Stimulated activated CD4-positive, alpha-beta T cell treated with anti-CD3 and anti-CD28 coated beads, Interleukin-2, amount 100 ng/mL, for 48 hours (primary cell): ENCODE measurements at places on chromosomes 16 and 17.

- no peak for DNase-seq
Observed at GRCh38 chr16:3471518-3472176, 23.6 kb downstream of the C16orf90 start.

- no peak for DNase-seq
Observed at GRCh38 chr16:53673189-53673588, 30.5 kb downstream of the RPGRIP1L start.

DNA sequence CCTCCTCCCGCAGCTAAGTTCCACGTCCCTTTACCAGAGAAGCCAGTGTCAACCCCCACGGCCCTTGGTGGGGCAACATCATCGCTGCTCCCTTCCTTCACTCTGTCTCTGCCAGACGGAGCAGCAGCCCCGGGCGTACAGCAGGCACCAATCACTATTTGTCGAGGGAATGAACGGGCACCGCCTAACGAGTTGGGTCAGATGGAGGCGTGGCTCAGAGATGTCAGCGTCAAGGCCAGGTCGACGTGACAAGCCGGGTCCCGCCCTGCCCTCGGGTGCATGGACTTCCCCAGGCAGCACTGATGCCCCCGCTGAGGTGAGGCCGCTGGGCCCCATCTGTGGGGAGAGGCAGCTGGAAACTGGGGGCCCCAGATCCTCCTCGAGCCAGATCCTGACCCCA is 50.0 kb downstream of the CBFA2T3 start:
- no peak for DNase-seq

- no peak for DNase-seq
Observed at GRCh38 chr17:320139-320538, 32.5 kb downstream of the RPH3AL start.

GRCh38 chr16:70478912-70479341 is 24.5 kb downstream of the FCSK start:
- no peak for DNase-seq

- no peak for DNase-seq
Observed at GRCh38 chr16:7834771-7835431, 502.3 kb downstream of the RBFOX1 start.

DNA sequence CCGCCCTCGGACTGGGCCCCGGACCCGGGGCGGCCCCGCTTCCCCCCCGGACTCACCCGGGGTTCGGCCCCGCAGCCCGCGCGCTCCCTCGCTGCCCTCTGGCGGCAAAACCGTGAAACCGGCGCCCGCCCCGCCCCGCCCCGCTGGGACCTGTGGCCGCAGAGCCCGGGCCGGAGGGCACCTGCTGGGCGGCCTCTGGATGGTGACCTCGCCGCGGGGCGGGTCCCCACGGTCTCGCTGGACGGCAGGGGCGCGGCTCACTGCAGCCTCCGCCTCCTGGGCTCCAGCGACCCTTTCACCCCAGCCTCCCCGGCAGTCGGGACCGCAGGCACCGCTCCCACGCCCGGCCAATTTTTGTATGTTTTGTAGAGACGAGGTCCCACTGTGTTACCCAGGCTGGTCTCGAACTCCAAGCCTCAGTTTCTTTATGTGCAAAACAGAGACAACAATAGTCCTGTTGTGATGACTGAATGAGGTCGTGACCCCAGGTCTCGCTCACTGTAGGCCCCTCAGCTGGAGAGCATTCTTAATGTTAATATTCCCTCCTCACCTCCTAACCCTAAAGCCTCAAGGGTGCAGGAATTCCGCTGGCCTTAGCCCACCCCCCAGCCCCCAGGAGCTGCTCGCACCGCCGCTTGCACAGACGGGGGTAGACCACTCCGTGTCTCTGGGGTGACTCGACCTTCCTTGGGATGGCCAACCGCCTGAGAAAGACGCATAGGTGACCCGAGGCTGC is 33.7 kb upstream of the RPH3AL start:
- peak; percentile 78 for DNase-seq

GRCh38 chr16:52054326-52054725 is 492.6 kb downstream of the TOX3 start:
- DNase-seq = no peak

GRCh38 chr17:77274096-77274845 is 133.5 kb downstream of the SEC14L1 start:
- no peak for DNase-seq

DNA sequence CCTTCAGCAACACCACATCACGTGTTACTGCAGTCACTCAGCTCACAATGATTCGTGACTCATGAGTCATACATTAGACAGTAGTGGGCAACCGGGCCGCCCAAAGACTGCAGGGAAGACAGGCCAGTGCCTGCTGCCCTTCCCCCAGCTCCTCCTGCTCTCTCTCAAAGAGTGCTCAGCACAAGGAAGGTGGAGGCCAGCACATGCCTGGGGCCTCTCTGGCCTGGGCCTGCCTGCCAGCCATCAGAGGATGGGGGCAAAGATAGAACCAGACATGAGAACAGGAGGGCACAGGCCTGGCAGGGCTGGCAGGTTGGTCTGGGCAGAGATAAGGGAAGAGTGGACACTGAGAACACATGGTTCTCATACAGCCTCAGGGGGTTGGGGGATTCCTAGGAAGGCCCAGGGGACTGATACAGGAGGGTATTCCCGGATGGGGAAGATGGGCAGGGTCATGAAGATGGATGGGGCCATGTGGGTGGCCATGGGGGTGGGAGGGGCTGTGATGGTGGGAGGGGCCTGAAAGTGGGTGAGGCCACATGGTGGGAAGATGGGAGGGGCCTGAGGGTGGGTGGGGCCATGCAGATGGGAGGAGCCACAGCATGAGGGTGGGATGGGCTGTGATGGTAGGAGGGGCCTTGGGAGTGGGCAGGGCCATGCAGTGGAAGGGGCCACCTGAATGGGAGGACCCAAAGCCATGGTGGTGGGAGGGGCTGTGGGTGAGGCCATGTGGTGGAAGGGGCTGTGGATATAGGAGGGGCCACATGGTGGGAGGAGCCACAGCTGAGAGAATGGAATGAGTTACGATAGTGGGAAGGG is 29.0 kb downstream of the KATNB1 start:
- DNase-seq = peak; percentile 14

DNA sequence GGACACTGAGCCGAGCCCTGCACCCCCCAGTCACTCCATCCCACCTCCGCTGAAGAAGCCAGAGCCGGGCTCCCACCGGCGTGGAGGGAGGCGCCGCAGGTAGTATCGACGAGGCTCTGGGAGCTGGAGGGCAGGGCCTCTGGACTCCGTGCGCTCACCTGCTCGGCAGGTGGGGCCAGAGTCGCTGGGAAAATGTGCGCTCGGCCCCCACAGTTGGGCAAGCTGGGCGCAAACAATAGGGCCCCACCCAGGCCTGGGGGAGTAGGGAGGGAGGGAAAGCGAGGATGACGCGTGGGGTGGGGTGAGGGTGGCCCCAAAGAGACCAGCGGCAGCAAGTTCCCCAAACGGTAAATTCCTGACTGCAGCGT is 668 bp downstream of the JUP start:
- no peak for DNase-seq

DNA sequence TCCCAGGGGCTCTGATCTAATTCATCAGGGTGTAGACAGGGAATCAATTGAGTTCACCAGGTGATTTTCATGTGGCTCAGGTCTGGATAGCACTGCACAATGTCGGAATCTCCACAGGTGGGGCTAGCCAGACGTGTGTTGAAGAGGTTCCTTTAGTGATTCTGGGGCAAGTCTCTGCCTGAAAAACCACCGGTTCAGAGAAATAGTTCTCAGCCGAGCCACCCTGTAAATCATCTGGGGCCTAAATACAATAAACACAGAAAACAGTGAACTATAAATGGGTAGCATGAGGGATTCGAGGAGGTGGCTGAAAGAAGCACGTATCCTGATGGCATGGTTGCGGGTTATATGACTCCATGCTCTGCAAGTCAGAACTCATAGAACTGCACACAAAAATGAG is 21.3 kb downstream of the ASPA start:
- no peak for DNase-seq

DNA sequence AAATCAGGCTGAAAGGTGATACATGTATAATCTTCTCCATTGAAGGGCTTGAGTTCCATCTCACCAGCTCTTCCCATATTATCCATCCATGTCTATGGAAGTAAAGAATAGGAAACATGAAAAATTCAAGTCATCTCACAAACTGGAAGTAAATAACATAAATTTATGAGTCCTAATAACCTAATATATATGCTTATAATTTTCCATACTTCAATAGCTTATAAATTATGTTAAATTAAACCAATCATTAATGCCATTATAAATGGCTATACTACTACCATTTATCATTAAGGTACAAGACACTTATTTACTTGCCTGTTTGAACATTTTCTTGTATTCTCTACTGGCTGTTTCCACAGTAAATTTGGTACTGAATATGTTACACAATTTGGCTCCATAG is 4.8 kb downstream of the TOP2A start:
- no peak for DNase-seq

GRCh38 chr17:3531266-3532101 is 26.1 kb downstream of the TRPV3 start:
- DNase-seq = no peak

- DNase-seq = no peak
Observed at GRCh38 chr17:82957469-82957795, 117.6 kb upstream of the ZNF750 start.
